CD8-positive, alpha-beta memory T cell (primary cell): ENCODE measurements at places on chromosomes 4 and X.

DNA sequence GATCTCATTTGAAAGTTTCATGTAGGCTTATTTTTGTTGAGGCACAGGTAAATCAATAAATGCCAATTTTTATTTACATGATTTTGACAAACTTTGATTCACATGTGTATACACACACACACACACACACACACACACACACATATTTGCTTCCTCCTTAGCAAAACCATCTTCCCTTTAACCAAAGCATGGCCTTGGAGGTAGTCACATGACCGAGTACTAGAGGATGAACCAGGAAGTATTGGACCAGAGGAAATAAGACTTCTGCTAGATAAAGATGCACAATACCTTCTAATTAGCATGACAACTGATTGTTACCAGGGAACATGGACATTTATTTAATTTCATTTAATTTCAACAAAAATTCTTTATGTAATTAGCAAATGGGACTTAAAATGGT, 23.4 kb upstream of the CFAP299 start:
- H3K36me3 ChIP-seq = no peaks in the 10 kb centered on the region
- no peak overlapping the region for H3K27ac ChIP-seq

DNA sequence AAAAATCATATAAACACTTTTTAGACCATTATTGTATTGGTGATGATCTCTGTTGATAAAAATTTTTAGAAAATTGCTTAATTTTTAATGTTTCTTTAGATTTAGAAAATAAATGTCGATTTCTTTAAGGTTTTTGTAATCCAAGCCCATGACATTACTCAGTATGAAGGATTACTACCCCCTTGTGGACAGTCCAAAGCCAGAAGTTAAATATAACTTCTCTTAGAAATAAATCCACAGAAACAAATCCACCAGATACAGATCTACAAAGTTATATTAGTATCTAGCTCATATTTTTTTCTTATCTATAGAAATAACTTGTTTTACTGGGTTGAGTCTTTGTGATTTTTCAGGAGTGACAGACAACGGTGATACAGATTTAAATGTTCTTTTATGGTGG, 18.9 kb downstream of the TIFA start:
- H3K27me3 ChIP-seq = no peaks in the 10 kb centered on the region
- H3K27ac ChIP-seq = no peak overlapping the region
- H3K36me3 ChIP-seq = no peaks in the 10 kb centered on the region

DNA sequence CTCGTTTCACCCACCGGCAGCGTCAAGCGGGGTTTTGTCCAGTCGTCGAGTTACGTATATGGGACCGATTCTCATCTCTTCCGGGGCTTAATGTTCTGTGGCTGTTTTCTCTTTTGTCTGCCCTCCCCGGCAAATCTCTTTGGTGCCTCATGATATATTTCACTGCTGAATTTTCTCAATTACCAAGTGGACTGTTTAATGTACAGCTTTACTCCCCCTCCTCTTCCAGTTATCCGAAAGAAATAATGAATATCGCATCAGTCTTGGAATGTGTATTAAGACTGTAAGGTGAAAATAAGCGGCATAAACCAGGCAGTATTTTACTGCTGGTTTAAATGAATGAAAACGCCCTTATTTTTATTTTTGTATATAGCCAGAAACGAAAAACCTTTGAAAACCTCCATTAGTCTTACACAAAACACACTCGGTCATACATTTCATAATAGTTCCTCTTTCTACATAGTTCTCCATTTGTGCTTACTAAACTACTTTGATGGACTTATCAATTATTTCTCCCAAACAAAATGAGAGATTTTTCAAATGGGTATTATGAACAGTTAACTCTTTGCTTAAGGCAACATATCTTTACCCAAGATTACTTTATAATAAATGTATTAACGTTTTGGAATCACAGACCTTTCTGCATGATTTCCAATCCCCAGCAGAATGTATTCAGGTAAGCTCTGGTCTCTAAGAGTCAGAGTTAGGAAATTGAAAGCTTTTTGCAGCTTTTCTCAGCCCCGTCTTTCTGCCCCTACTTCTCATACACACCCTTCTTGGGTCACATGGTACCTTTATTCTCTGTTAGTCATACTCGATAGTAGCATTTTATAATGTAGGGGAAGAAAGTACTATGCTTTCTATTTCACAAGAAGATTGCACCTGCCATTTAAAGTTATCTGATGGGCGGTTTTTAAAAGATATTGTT, 979 bp downstream of the RP2 start:
- no peaks in the 10 kb centered on the region for H3K36me3 ChIP-seq
- peak overlapping the region; percentile 84 for H3K27ac ChIP-seq
- H3K4me1 ChIP-seq = no peaks in the 10 kb centered on the region
- H3K4me3 ChIP-seq = peak overlapping the region; percentile 62
- no peaks in the 10 kb centered on the region for H3K27me3 ChIP-seq

DNA sequence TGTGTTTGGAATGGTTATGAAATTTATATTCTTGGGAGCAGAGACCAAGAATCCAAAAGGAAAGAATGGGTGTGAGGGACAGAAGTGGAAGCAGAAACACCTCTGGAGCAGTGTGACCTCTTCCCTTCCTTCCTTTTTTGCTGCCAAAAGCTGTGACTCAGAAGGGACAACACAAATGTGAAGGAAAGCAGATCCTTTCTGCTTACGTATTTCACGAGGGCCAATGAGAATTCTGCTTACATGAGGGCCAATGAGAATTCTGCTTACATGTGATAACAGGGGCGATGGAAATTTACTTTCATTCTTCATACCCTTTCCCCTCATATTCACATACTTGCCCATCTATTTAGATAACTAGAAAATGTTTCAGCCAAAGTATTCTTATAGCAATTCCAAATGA, 404.6 kb downstream of the PRDM5 start:
- H3K27ac ChIP-seq = no peak overlapping the region
- no peaks in the 10 kb centered on the region for H3K36me3 ChIP-seq
- no peaks in the 10 kb centered on the region for H3K27me3 ChIP-seq
- no peaks in the 10 kb centered on the region for H3K4me1 ChIP-seq

DNA sequence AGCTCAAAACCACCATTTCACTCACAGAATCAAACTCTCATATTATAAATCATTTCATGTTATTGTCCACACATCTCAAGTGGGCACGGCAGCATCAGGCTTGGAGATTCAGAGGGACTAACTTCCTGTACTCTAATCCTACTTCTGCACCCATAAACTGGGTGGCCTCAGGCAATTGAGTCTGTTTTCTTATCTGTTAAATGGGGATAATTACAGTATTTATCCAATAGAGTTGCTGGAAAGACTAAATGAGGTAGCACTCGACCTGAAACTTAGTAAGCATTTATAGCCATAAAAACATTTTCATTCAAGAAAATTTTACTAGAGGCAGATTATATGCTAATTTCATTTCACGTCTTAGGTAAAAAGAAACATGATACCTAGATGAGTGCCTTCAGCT, 13.0 kb downstream of the TBC1D1 start:
- no peak overlapping the region for H3K27ac ChIP-seq
- H3K4me1 ChIP-seq = peaks cover 7% of the 10 kb centered on the region
- DNase-seq = no peak
- no peaks in the 10 kb centered on the region for H3K27me3 ChIP-seq
- H3K4me3 ChIP-seq = no peak overlapping the region
- H3K36me3 ChIP-seq = peaks cover 8% of the 10 kb centered on the region

- H3K4me3 ChIP-seq = no peak overlapping the region
- H3K36me3 ChIP-seq = no peaks in the 10 kb centered on the region
- no peaks in the 10 kb centered on the region for H3K27me3 ChIP-seq
- DNase-seq = no peak
- H3K4me1 ChIP-seq = no peaks in the 10 kb centered on the region
These were observed 322.0 kb downstream of the NR3C2 start for GRCh38 chr4:148120216-148120615.

DNA sequence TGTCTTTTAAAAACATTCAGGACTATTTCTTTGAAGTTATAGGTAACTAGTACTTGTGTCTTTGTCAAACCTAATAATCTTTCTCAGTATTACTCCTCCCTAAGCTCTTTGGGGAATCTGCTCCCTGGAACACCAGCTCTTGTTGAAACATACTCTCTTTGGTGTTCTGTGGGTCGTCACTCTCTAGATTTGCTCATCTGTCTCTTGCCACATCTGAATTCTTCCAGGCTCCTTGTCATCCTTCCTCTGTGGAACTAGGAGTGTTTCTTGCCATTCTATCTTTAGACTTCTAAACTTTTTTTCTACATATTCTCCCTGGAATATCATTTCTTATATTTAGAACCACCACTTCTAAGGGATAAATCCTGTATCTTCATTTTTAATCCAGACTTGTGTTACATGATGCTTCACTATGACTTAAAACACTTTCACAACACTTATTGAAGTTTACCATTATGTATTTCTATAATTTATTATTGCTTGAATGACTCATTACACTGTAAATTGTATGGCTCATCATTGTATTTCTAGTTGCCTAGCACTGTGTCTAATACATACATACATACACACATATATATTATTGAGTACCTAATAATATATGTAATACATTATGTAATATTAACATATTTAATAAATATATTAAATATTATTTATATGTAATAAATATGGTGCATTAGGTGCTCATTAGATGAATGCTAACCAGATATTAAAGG, 186.1 kb downstream of the TMA16 start:
- DNase-seq = no peak
- no peak overlapping the region for H3K4me3 ChIP-seq
- no peaks in the 10 kb centered on the region for H3K27me3 ChIP-seq
- H3K36me3 ChIP-seq = no peaks in the 10 kb centered on the region
- H3K27ac ChIP-seq = no peak overlapping the region

DNA sequence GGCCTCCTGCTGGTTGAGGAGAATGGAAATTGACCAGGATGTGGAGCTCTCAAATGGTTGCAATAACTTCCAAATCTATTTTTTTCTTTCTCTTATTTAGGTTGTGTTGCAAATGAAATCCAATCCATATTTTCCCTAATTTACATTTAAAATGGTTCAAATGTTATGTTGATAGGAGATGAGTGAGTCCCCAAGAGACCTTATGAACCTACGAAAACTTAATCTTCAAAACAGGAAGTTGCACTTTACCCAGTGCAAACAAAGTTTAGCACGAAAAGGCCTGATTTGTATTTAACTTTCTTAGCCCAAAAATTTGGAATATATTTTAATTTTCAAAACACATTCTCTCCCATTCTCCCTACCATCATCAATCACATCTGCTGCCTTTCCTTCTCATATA, 59.3 kb upstream of the NDP start:
- no peak overlapping the region for H3K27ac ChIP-seq
- H3K27me3 ChIP-seq = no peaks in the 10 kb centered on the region
- no peak for DNase-seq
- no peaks in the 10 kb centered on the region for H3K36me3 ChIP-seq

- peaks cover 40% of the 10 kb centered on the region for H3K4me1 ChIP-seq
- peak; percentile 28 for DNase-seq
These were observed at the start of gene ZCCHC18 for GRCh38 chrX:104112326-104112951. ZCCHC18 (plus strand) TSS chrX:104112523; CDS start chrX:104114112, 1,589 bp downstream.

DNA sequence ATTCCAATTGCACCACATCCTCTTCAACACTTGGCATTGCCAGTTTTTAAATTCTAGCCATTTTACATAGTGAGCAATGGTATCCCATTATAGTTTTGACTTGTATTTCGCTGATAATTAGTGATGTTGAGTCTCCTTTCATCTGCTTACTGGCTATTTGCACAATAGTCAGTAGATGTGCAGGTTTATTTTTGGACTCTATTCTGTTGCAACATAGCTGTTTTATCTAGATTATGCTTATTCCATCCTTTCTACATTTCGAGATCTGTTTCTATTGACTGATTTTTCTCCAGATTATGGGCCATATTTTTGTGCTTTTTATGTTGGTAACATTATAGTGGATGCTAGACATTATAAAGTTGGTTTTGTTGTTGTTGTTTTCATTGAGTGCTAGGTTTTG, 106.1 kb downstream of the WWC2 start:
- no peak for DNase-seq
- no peaks in the 10 kb centered on the region for H3K36me3 ChIP-seq
- no peaks in the 10 kb centered on the region for H3K4me1 ChIP-seq
- no peaks in the 10 kb centered on the region for H3K27me3 ChIP-seq
- H3K27ac ChIP-seq = no peak overlapping the region
- no peak overlapping the region for H3K4me3 ChIP-seq

DNA sequence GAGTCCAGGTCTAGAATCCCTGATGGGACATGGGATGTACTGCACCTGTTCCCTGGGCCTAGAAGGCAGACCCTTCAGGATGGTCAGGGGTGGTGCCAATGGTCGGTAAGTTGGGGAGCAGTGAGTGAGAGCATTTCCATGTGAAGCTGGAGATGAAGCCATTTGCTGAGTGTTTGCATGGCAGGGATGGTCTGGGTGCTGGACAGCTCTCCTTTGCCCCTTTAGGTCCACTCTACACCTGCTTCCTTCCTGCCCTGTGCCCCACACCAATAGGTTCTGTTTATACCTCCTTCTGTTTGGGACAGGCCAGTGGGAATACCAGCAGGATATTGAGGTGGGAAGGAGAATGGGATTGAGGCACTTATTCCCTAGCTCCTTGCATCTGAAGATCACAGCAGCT, 181.3 kb downstream of the STK32B start:
- H3K4me1 ChIP-seq = no peaks in the 10 kb centered on the region
- H3K27ac ChIP-seq = no peak overlapping the region
- H3K27me3 ChIP-seq = no peaks in the 10 kb centered on the region
- H3K36me3 ChIP-seq = no peaks in the 10 kb centered on the region
- DNase-seq = no peak
